ENCODE measurements at places on chromosomes 1 and 21.

DNA sequence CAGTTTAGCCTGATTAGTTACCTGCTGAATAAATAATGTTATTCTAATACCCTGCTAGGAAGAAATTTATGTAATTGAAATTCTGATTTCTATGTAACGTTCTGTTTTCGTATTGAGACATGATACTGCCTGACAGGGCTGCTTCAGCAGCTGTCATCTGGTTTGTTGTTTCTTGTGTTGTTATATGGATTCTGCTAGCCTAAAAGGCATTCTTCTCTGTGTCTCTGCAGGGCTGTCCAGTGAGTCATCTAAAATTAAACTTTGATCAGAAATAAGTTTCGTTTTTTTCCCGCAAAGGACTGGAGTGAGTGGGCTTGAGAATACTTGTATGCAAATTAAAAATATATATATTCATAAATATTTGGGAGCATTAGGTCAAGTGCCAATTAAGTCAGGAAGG is 93.0 kb downstream of the DYRK1A start:
- DNase-seq = peak; percentile 56

GRCh38 chr1:151067185-151067584 is 3.4 kb upstream of the GABPB2 start:
- no peak for DNase-seq

GRCh38 chr1:156383023-156383422 is 14.0 kb downstream of the RHBG start:
- peak; percentile 34 for DNase-seq

DNA sequence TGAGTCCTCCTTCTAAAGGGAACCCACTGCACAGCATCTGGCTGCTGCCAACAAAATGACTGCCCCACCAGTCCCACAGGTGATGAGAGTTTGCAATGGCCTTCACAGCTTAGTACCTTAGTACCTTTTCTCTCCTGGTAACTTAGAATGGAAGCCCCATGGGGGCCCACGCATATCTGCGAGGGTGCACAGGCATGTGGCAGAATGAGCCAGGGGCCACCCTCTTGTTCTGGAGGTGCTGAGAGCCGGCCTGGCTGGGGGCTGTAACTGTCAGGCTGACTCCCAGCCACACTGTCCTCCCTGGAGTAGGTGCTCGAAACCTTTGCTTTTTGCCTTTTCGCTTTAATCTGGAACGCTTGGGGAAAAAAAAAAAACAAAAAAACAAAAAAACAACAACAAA is 185.1 kb downstream of the DHRS3 start:
- DNase-seq = no peak

- peak; percentile 85 for DNase-seq
Measured at GRCh38 chr1:9110669-9111356, 18.1 kb downstream of the GPR157 start.

GRCh38 chr1:86841116-86841515 is 72.8 kb downstream of the SELENOF start:
- no peak for DNase-seq

DNA sequence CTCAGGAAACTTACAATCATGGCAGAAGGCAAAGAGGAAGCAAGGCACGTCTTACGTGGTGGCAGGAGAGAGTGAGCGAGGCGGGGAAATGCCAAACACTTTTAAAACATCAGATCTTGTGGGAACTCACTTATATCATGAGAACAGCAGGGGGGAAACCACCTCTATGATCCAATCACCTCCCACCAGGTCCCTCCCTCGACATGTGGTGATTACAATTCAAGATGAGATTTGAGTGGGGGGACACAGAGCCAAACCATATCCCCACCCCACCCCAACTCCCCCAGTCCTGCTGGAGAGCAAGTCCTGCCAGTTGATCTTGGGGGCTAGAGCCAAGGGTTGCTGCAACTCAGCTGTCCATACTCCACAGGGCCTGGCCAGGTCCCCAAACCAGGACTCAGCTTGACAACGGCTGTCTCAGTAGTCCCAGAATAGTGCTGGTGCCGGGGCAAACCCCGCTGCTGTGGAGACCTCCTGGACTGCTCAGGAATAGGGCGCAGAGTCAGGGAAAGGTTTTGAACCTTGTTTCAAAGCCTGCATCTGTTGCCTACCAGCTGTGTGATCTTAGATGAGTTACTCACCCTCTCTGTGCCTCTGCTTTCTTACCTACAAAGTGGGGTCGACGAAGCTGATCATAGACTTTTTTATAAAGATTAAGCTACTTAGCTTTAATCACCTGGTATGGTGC is 79.5 kb downstream of the STUM start:
- no peak for DNase-seq

DNA sequence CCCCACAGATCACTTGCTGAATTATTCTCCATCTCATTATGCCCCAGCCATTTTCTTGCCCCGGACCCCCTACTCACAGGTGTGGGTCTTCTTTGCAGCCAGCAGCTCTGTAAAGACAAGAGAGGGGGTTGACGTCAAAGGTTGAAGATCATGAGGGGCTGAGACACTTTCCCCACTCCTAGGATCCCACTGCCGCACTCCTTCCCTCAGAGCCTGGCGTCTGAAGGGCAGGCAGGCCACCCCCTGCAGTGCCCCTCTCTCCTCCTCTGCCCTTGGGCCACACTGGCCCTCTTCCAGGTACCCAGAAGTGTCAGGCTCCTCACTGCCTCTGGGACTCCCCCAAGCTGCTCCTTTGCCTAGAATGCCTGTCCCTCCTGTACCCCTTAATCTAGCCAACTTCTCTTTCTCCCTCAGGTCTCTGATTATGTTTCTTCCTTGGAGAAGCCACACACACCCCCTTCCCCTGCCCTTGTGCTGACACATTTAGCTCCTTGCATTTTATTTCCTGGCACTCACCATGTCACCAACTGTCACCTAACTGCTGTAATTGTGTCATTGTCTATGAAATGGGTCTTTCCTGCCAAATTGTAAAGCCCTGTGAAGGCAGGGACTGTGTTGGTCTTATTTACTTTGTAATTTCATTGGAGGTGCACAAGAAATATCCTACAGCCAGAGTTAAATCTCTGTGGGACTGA is 2.1 kb downstream of the RORC start:
- no peak for DNase-seq

DNA sequence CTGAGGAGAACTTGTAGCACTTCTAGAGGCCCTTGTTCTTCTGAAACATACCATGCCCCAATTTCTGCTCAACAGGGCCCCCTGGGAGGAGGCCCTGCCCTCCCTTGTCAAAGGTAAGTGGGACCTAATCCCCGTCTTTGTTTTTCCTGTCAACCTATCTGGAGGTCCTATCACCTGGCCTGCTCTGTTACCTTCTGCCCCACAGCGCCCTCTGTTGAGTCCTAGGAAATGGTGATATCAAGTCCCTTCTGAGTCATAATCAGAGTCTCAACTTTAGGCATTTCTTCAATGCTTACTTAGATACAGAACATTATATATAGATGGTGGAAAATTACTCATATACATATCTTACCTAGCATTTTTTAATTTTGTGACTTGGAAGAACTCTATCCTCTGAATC is 28.2 kb upstream of the FCRL4 start:
- DNase-seq = no peak

All from astrocyte of the spinal cord (primary cell).